NCI-H1436 treated with DMSO at 0.1 percent for 48 hours (cell line): ENCODE measurements at places on chromosomes 1 and 21.

DNA sequence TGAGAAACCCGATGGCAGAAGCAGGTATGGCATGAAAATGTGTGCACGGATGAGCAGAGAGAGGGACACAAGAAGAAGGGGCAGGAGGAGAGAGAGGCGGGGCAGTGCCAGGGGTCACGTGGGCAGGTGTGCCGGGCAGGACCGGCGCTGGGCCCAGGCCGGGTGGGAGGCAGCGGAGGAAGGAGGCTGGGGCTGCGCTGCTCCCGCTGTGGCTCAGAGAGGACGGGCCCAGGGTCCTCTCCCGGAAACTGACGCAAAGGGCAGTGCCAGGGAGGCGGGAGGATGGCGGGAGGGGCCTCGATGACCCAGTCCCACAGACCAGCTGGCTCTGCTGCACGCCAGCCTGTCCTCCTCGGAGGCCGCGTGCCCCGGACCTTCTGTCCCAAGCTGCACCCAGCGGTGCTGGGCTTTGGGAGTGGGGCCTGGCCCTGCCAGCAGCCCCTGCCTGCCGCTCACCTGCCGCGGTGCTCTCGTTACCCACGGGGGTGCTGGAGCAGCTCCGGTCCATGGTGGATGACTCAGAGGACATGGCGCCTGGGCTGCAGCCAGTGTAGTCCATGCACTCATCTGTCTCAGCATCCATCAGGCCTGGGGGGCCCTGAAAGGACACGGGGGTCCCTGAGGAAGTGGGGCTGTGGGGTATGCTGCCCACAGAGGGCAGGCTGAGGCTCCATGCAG, 153.9 kb downstream of the CASZ1 start:
- DNase-seq = no peak

- DNase-seq = no peak
Observed at GRCh38 chr1:245197911-245198379, 43.2 kb downstream of the KIF26B start.

- DNase-seq = no peak
Observed at GRCh38 chr21:28580585-28580984, 412.1 kb downstream of the LTN1 start.

GRCh38 chr1:11326070-11326469, 53.1 kb downstream of the UBIAD1 start:
- no peak for DNase-seq

GRCh38 chr21:46079352-46080170, 18.4 kb upstream of the COL6A2 start:
- no peak for DNase-seq

- no peak for DNase-seq
Observed at GRCh38 chr1:162626761-162627160, 5.5 kb upstream of the DDR2 start.

GRCh38 chr1:114122941-114123618, 30.6 kb downstream of the SYT6 start:
- DNase-seq = no peak

GRCh38 chr21:37446552-37446951, 80.0 kb downstream of the DYRK1A start:
- no peak for DNase-seq

GRCh38 chr1:44049839-44050238, 18.6 kb upstream of the SLC6A9 start:
- no peak for DNase-seq

DNA sequence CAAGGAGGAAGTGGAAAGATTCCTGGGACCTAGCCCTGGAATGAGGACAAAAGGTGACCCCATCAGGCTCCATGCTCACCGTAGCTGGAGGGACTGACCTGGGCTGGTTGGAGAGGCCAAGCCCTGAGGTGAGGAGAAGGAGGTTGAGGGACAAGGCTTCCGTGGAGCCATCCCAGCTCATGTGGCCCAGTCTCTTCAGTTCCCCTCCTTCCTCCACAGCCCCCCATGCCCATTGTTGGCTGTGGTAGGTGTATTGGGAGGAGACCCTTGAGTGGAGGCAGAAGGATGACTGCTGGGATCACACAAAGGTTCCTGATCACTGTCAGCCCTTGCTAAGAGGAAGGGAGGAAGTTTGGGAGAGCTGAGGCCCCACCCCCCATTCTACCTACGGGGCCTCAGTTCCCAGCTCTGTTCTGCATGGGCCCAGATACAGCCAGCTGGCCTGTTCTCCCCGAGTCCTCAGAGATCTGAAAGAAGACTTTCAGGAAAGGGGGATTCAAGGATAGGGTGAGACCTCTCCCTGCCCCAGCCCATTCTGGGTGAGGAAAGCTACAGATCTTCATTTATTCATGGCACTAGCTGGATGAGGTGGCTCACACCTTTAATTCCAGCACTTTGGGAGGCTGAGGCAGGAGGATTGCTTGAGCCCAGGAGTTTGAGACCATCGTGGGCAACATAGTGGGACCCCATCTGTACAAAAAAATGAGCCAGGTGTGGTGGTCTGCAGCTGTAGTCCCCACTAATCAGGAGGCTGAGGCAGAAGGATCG, 17.3 kb downstream of the RHBG start:
- no peak for DNase-seq

GRCh38 chr1:243287652-243288051, 31.8 kb downstream of the SDCCAG8 start:
- DNase-seq = no peak

GRCh38 chr1:104266612-104267011, 516.9 kb downstream of the AMY1C start:
- DNase-seq = no peak

DNA sequence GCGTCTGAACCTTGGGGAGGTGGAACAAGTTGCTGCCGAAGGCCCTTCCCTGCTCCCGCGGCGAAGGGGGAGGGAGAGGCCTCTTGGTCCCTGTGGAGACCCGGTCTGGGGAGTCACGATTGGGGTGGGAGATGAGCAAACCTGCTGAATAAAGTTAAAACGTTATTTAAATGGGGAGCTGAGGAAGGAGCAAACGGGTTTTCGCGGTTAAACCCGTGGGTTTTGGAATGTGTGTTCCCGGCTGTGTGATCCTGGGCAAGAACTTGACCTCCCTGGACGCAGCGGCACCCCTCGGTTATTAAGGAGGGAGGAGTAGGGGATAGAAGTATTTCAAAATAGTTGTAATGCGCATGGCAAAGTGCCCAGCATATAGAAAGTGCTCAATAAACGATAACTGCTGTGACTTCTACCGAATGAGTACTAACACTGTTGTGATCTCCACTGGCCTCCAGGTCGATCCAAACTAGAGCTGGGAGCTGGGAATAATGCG, 3.4 kb downstream of the FAM110D start:
- DNase-seq = no peak

GRCh38 chr1:168220470-168220871, 5.3 kb upstream of the SFT2D2 start:
- no peak for DNase-seq

DNA sequence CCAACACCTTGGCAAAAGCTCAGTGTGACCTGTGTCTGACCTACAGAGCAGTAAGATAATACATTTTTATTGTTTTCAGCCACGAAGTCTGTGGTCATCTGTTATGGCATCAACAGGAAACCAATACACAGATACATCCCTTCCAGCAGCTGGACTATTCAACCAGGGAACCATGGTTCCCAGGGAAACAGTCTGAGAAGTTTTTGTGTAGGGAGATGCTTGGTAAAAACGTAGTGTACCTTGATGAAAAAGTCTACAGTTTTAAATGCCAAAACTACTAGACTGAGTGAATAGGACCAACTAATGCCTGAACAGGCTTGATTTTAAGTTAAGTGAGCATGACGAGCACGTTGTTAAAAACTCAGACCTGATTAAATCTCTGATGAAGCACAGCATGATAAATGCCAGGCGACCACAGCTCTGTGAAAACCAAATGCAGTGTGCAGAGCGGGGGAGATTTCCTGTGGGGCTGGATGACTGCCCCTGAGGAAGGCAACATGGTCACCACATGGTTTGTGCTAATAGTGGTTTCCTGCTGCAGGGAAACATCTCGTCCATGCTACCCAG, 228.9 kb downstream of the TNR start:
- no peak for DNase-seq

DNA sequence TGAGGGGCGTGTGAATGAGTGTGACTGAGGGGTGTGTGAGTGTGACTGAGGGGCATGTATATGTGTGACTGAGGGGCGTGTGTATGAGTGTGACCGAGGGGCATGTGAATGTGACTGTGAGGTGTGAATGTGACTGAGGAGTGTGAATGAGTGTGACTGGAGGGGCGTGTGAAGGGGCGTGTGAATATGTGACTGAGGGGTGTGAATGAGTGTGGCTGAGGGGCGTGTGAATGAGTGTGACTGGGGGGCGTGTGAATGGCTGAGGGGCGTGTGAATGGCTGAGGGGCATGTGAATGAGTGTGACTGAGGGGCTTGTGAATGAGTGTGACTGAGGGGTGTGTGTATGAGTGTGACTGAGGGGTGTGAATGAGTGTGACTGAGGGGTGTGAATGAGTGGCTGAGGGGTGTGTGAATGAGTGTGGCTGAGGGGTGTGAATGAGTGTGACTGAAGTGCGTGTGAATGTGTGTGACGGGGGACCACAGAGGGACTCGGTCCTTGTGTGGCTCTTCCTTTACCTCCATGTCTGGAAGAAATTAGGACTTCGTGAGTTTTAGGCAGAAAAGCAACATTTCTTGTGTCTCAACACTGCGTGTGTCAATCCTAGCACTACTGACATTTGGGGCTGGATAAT, 105.8 kb downstream of the GLIS1 start:
- DNase-seq = no peak

DNA sequence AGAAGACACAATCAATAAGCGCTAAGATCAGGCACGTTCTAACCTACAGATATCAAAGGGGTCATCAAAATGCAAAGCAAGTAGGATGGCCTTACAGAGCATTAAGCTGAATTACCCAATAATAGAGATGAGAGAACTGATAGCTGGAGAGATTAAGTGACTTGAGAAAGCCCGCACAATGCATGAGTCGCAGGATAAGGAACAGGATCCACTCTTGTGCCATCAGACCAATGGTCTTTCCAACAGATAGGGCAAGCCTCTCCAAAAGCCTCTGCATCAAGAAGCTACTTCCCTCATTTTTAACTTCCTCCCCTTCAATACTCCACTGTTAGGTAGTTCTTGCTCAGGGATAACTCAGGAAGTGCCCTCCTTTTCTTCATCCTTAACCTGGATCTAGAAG, 2.6 kb downstream of the CHML start:
- no peak for DNase-seq

GRCh38 chr1:23343221-23344110, 618 bp downstream of the HNRNPR start:
- no peak for DNase-seq

- DNase-seq = no peak
Observed at GRCh38 chr1:59309795-59310548, 13.1 kb downstream of the FGGY start.

- no peak for DNase-seq
Observed at GRCh38 chr1:2166254-2166653, 28.3 kb downstream of the FAAP20 start.

GRCh38 chr1:14686701-14687100, 88.2 kb downstream of the KAZN start:
- DNase-seq = no peak

DNA sequence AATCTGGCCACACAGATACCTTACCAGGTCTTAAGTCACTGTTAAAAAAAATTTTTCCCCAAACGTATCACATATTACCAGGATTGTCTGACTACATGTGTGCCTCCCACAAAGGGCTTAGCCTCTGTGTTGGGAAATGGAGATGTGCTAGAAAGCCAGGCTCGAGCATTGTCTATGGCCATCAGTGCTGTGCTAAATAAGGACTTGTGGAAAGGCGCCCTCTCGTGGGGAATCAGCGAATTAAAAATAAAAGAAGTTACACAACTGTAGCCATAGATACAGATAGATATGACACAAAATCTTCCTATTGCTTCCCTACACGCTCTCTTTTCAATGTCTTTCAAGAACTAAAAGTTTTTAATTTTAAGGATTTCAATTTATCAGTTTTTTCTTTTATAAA, 47.5 kb upstream of the CRNN start:
- DNase-seq = no peak

DNA sequence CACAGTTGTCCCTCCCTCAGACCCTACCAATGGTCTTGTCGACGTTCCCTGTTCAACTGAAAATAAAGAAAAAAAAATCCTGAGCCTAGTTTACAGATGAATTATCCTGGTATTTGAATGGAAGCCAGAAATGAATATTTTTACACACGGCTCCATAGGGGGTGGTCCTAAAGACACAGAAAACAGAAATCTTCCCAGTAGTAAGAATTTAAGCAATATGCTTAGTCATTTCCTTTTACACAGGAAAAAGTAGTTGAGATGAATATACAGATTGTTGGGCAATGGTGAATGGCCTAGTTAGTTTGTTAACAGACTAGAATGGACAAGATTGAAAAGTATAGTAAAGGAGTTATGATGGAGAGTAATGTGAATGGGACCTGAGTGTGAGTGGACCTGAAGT, 67.4 kb downstream of the RGS18 start:
- DNase-seq = no peak

GRCh38 chr1:43007377-43008114, 48.9 kb upstream of the SLC2A1 start:
- no peak for DNase-seq

DNA sequence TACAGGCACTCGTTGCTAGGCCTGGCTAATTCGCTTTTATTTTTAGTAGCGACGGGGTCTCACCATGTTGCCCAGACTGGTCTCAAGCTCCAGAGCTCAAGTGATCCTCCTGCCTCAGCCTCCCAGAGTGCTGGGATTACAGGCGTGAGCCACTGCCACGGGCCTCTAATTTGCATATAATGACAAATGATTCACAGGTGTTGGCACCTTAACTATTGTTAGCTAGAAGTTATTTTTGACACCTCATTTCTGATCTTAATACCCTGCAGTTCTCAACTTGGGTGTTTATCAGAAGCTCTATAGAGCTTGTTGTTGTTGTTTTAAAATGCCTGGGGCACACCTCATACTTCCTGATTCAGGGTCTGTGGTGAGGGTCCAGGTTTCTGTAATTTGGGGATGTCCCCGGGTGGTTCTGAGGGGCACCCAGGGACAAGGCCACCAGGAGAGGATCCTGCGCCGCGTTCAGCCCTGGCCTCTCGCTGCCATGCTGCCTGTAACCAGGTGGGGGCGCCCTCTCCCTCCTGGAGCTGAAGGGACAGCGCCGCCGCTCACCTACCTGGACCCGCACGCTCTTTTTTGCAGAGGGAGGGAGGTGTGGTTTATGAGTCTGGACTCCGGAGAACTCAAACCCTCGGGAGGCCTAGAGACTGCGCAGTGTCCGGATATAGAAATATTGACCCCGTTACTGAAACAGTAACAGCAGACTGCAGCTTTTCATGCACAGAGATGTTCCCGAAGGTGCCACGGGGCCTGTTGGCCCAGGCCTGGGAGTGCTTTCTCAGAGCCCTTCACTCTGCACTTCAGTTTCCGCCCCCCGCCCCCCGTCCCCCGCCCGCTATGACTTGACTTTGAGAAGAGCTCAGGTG, 23.0 kb upstream of the NEK2 start:
- no peak for DNase-seq

GRCh38 chr1:214506972-214507431, 44.4 kb downstream of the PTPN14 start:
- DNase-seq = no peak
